Transverse colon (tissue), 4 donors: ENCODE measurements at places on chromosomes 2 and 18.

DNA sequence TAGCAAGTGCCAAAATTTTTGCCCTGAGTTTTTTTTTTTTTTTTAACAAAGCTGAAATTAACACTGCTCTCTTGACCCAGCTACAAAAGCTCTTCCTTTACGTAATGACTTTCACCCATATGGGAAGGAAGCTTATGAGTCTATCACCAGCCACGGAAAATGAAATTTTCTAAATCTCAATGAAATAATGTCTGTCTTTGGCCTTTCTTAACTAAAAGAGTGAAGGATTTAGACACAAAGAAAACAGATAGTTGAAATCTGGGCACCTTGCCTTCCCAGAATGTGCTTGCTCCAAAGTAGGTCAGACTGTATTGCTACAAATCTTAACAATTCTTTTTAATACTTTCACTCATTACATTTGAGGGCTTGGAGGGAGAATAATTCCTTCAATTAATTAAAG, 180.8 kb upstream of the MGAT5 start:
- no peak for DNase-seq
- H3K27me3 ChIP-seq: no peaks in the 10 kb centered on the region
- no peak overlapping the region for H3K27ac ChIP-seq
- no peaks in the 10 kb centered on the region for H3K36me3 ChIP-seq

DNA sequence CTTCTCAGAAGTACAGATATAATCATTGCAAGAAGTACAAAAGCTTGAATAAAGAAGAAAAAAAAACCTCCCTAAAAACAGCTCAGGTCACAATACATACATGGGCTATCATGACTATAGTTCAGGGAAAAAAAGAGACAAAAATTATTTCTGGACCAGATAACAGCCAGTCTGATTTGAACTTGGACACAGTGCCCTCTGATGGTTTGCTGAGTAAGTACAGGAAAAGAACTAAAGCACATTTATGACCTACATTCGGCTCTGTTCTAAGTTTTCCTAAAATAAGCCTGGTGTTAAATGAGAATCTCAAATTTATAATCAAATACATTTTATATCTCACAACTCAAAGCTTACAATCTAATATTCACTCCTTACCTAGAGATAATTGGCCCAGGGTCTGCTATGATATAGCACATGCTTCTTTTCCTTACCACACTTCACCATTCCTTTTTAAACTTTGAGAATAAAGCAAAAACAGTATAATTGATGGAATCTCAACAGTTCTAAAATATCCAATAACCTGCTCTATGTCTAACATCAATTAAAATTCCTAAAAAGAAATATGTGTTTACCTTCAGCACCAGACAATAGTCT, 81.1 kb downstream of the RAPH1 start:
- DNase-seq: no peak
- no peaks in the 10 kb centered on the region for H3K27me3 ChIP-seq
- H3K36me3 ChIP-seq: peaks cover 22% of the 10 kb centered on the region
- peak overlapping the region; percentile 68 for H3K27ac ChIP-seq
- H3K4me3 ChIP-seq: no peak overlapping the region
- H3K4me1 ChIP-seq: peaks cover 36% of the 10 kb centered on the region

DNA sequence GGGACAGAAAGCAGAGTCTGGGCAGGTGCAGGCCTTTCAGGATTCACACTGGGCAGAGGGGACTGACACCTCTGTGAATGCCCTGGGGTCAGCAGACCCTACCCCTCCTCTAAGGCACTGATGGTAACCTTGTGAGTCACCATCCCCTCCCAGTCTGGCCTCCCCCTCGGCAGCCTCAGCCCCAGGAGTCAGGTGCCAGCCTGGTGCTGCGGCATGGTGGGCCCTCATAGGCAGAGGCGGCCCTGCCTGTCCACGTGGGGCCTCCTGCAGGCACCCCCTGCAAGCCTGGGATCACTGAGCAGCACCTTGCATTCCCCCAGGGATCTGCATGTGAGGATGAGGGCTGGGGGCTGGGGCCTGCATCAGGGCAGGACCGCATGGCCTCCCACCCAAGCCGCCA, 4.8 kb upstream of the GPR17 start:
- H3K27ac ChIP-seq: no peak overlapping the region
- H3K4me3 ChIP-seq: no peak overlapping the region
- no peaks in the 10 kb centered on the region for H3K27me3 ChIP-seq
- peaks cover 4% of the 10 kb centered on the region for H3K4me1 ChIP-seq

GRCh38 chr2:46012618-46013240, 284.5 kb upstream of the EPAS1 start:
- H3K27ac ChIP-seq: no peak overlapping the region
- no peaks in the 10 kb centered on the region for H3K36me3 ChIP-seq
- no peak overlapping the region for H3K4me3 ChIP-seq
- no peaks in the 10 kb centered on the region for H3K27me3 ChIP-seq
- DNase-seq: no peak

DNA sequence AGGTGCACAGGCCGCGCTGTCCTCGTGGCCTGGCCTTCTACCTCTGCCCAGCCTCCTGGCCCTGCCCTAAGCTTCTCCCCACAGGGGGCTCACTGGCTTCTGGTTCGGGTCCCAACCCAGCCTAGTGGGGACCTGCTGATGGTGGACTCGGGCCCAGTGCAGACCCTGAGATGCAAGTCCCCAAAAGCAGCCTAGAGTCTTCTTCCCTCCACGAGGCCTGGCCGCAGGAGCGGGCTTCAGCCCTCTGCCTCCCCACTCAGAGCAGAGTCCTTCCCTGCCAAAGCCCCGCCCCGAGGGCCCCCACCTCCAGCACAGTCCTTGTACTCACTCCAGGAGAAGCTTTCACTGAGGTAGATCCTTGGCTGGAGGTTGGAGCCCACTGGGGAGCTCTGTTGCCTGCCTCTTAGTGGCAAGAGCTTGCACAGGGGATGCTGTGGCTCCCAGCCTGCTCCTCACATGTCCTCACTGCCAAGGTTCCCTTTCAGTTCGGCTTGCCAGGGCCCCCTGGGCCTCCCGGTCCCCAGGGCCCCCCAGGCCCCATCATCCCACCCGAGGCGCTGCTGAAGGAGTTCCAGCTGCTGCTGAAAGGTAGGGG, 3.6 kb downstream of the ERFE start:
- DNase-seq: no peak
- H3K4me1 ChIP-seq: peaks cover 12% of the 10 kb centered on the region
- H3K4me3 ChIP-seq: no peak overlapping the region

DNA sequence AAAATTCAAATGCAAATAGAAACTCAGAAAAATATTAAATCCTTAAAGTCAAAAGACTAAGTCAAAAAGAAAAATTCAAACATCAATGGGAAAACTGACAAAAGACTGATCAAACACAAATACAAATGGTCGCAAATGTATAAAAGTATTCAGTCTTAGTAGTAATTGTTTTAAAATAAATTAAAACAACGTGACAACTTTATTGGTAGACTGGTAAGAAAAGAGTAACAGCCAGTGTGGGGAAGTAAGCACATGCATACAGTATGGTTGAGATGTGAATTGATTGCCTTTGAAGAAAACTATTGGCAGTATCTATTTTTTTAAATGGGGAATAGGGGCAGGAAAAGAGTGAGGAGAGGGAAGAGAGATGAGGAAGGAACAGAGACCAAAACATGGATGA, 9.8 kb downstream of the TMEM131 start:
- no peaks in the 10 kb centered on the region for H3K27me3 ChIP-seq
- no peak for DNase-seq
- H3K36me3 ChIP-seq: no peaks in the 10 kb centered on the region
- no peak overlapping the region for H3K27ac ChIP-seq

DNA sequence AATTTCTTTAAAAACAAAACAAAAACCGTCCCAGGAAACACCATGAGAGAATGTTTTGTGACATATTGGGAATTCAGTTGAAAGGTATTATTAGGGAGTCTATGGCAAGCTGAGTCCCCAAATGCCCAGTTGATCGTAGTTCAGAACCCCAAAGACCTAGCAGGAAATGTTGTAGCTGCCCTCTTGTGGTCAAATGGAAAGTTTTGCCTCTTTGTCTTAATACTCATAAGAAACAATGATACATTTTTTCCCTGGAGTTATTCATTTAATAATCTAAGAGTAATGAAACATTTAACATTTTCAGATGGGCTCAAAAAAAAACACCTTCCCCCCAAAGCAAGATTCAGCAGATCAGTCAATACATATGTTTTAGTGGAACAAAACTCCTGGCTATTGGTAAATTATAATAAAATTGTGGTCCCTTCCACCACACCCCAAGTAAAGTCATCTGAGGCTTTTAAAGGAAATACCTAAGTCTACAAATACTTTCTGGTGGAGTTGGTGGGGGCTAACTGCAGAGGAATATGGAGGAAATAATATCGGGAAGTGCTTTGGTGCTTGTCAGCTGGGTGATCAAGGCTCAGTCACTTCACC, 37.8 kb upstream of the EFEMP1 start:
- no peaks in the 10 kb centered on the region for H3K36me3 ChIP-seq
- no peak overlapping the region for H3K27ac ChIP-seq
- DNase-seq: no peak
- no peaks in the 10 kb centered on the region for H3K27me3 ChIP-seq
- no peaks in the 10 kb centered on the region for H3K4me1 ChIP-seq
